ENCODE measurements at places on chromosomes 1 and 21.

- DNase-seq: no peak
Measured at GRCh38 chr1:223242971-223243370, 99.9 kb upstream of the TLR5 start.

DNA sequence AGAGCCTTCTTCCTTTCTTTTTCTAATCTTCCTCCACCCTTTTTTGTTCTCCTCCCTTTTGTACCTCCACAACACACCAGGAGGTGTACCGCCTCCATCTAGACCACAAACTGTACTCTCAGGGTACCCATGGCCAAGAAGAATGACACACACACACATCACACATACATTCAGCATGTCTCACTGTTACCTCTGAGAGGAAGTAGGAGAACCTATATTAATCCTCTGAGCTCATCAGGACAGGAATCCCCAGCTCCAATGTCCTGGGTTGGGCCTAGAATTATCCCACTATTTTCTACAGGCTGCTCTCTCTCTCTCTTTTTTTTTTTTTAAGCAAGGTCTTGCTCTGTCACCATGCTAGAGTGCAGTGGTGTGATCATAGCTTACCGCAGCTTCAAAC lies 36.7 kb downstream of the ATP2B4 start:
- DNase-seq: no peak

DNA sequence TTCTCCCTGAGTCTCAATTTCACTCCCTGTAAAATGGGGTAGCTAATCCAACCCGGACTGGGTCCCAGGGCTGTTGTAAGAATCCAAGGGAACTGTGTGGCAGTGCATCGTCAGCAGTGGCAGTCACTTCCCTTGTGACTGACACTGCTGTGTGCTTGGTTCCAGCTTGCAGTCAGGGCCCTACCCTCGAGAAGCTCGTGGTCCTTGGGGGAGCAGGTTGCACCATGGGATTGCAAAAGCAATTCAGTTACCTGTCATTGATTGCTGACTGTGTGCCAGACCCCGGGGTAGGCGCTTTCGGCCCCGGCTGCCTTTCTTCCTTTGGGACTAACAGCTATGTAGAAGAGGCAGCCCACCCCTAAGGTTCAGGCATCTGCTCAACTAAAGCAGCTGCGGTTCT lies 2.9 kb downstream of the PTPRF start:
- DNase-seq: no peak

GRCh38 chr1:53376041-53376461 lies 48.2 kb upstream of the LRP8 start:
- no peak for DNase-seq

DNA sequence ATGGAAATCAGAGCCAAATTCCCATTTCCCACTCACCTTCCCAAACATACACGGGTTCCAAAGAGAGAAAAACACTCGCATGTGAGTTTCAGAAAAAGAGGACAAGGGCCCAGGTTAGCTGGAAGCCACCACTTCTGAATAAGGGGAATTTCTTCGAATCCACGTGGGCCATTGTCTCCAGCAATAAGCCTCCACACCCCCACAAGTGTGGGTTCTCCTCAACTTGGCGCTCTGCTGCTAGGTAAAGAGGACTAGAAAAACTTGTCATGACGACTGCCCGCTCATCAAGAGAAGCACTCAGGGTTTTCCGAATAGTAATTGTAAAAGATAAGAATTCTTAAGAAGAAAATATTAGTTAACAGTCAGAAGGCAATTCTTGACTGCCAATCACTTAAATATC lies 30.6 kb downstream of the PRDM15 start:
- no peak for DNase-seq

- no peak for DNase-seq
Measured at GRCh38 chr1:241610056-241610815, 29.9 kb downstream of the CHML start.

DNA sequence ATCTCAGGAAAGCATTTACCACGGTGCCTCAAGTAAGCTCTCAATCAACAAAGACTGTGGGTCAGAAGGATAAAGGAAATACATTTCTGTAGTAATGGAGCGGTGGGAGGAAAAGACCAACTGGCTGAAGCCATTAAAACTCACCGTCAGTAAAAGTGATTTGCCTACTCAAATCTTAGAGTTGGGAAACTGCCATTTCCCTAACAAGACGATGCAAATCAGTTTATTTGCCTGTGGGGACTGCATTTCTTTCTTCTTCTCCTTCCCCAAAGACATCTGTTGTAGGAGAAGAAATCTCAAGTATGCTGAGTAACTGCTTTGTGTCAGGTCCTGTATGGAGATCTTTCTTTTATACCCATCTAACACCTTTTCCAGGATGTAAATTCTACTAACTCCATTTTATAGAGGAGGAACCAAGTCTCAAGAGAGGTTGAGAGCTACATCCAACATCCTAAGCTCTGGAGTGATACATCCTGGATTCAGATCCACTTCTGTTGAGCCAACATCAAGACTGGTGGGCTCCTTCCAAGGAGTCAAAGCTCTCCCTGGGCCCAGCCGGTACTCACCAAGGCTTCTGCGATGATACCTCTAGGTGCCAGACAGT lies 219.3 kb upstream of the FGGY start:
- DNase-seq: no peak

DNA sequence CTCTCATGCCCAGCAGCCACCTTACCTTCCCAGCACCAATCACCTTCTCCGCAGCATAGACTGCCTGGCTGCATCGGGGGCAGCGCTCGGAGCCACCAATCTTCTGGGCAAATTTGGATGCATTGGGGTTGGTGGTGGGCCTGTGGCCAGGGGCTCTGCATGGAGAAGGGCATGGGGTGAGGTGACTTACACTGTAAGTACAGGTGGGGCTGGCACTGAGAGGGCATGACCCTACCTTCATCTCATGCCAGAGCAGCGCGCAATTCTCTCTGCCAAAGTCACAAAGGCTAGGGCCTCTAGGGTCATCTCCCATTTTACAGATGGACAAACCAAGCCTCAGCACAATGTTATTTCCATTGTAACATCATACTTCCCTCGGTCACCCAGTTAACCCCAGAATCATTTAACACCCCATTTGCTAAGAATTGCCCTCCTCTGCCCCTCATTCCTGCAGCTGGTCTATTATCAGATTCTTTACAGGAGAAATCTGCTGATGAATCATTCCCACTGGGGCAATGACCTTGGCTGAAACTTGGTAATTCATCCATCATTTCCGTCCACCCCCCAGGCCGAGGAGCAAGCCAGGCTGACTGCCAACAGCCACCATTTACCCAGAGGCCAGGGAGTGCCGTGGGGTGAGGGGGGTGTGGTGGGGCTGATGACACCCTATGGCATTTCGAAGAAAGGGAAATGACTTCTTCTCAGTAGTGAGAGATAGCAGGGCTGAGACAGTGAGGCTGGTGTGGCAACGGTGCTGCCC lies 17.9 kb downstream of the CSRP1 start:
- DNase-seq: no peak

DNA sequence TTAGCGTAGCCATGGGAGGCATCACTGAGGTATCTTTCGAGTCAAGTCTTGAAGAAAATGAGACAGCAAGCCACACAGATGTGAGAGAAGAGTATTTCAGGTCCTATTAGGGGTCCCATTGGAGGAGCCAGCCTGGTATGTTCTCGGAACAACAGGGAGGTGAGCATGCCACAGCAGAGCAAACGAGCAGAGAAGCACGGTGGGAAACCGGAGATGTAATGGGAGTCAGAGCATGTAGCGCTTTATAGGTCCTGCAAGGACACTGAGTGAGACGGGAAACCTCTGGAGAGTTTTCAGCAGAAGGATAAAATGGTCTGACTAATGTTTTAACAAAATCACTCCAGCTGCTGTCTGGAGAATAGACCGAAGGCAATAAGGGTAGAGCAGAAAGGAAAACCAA lies 15.9 kb downstream of the H3-3A start:
- DNase-seq: no peak

DNA sequence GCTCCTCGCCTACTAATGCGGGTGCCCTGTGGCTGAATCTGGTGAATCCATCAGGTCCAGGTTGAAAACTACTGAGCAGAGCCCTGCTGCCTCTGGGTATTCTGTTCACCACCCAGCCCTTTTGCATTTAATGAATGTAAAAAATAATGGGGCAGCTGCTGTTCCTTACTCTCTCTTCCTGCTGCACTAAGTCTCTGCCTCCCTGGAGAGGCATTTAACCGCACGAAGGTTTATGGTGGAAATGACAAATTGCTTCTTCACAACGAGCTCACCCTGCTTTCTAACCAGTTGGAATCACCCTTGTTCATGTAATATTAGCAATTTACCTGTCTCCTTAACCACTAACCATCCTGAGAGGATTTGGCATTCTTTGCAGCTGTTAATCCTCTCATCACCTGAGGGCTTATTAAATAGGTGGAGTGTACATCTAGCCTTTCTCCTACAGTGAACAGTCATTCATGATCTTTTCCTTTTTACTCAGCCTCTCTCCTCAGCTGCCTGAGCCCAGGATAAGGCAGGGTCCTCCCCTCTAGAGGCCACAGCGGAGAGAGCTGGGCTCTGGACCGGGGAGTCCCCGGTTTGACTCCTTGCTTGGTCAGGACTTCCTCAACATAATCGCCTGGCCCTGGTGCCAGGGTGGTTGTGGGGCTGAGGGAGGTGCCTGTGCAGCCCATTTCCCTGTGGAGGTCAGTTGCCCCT lies 97.6 kb downstream of the NOS1AP start:
- no peak for DNase-seq
